Stimulated activated naive CD4-positive, alpha-beta T cell (primary cell): ENCODE measurements at places on chromosomes 3 and 15.

DNA sequence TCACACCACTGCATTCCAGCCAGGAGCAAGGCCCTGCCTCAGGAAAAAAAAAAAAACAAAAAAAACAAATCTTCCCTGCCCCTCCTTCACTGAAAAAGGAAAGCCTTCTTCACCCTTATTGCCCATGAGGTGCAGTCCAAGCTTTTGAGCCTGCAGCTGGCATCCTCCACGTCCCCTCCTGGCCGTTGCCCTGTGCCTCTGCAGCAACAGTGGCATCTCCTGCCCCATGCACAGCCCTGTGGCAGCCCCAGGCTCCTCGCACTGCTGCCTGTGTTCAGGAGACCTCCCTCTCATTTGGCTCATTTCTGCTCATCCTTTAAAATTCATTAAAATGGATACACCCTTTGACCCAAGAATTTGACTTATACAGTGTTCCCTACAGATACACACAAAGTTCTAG, 72.7 kb upstream of the PLXNA1 start:
- no peak for DNase-seq

DNA sequence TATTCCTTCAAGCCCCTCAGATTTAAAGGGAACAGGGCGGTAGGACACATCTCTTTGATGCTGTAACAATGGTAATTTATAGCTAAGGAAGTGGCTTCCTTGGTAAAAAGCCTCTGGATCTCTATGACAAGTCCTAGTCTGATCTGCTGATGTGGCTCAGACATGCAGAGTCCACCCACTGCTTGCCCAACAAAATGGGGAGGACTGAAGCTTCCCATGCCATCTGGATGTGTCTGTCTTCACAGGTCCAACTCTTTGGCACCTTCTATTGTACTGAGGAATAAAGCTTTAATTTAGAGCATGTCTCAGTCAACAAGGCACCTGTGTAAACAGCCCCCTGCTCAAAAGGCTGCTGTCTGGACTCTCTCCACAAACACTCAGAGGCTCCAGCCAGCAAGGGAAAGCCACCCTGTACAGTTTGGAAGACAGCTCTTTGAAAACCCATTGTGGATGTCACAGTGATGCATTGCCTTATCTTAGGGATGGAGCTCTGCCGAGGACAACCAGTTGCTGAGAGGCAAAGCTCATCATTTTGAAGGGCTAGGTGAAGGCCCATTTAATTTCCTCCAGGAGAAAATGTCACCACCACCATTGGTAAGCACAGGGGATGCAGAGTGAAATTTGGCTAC, 348.6 kb upstream of the GRM7 start:
- DNase-seq, result no peak

GRCh38 chr15:54580643-54581042, 602.4 kb downstream of the UNC13C start:
- DNase-seq, result no peak

GRCh38 chr3:36318621-36319200, 61.6 kb upstream of the STAC start:
- no peak for DNase-seq

DNA sequence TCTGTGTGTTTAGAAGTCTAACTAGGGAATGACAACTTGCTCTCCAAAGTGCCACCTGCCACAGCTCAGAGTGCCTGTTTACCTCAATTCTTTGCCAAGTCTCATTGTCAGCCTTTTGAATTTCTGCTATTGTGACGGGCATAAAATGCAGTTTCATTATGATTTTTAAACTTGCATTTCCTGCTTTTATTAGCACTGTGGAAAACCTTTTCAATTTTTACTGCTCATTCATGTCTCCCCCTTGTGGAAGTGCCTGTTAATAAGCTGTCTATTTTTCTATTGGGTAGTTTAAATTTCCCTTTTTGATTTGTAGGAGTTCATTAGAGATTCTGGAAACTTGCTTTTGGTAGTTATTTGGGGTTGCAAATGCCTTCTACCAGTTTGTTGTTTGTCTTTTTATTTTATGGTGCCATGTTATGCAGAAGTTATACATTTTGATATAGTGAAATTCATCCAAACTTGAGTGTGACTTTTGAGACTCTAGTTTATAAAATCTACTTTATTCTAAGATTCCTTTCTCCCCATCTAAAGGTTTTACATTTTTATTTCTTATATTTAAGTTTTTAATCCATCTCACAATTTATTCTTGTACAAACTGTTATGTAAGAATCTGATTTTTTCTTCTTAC, 53.9 kb upstream of the FRMD4B start:
- no peak for DNase-seq

DNA sequence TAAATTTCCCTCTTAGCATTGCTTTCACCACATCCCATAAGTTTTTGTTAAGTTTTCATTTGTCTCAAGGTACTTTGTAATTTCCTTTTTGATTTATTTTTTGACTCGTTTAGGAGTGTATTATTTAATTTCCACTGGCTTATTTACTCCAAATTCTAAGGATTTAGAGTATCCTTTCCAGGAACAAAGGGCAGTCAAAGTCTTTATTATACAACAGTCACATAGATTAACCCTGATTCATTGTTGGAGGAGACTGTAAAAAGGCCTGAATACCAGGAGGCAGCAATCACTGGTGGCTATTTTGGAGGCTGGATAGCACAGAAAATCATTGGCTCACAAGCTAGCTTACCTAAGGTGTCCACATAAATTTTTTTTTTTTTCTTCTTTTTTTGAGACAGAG, 39.9 kb downstream of the OIP5 start:
- DNase-seq, result no peak

- no peak for DNase-seq
Observed at GRCh38 chr15:52292780-52293392, 2.7 kb downstream of the MYO5C start.

GRCh38 chr15:54347082-54347827, 369.0 kb downstream of the UNC13C start:
- no peak for DNase-seq

GRCh38 chr3:149881879-149882278, 68.9 kb downstream of the RNF13 start:
- no peak for DNase-seq

- DNase-seq, result no peak
Observed at GRCh38 chr15:70375586-70375985, 277.9 kb upstream of the TLE3 start.

DNA sequence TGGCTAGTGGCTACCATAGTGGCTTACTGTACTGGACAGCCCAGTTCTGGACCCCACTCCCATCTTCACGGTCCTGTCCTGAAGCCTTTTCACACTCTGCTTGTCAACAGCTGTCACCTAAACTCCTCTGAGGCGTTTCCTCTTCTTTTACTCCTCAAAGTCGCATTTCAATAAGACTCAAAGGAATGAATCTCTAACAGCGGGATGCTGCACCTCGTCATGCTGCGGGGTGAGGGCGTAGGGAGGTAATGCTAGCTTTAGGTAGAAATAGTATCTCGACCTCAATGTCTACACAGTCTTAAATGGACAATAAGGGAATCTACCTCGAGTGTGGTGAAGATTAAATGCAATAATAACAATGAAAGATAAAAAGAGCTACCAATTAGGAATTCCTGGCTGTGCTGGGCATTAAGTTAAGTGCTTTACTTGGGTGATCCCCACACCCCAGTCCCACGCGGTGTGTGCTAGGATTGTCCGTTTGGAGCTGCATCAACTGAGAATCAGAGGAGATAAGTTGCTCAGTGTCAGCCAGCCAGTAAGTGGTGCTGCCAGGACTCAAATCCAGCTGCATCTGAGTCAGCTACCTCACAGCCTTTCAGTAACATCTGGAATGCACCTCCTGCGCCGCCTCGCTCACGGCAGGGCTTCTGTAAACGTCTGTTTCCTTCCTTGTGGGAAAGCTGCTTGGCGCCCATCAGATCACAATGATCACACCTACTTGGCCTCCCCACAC, 14.0 kb downstream of the PLA2G4D start:
- DNase-seq, result no peak

- DNase-seq, result no peak
Observed at GRCh38 chr15:66663664-66664063, 38.4 kb upstream of the SMAD6 start.

GRCh38 chr3:151382671-151383070, 1.9 kb downstream of the P2RY12 start:
- DNase-seq, result no peak

DNA sequence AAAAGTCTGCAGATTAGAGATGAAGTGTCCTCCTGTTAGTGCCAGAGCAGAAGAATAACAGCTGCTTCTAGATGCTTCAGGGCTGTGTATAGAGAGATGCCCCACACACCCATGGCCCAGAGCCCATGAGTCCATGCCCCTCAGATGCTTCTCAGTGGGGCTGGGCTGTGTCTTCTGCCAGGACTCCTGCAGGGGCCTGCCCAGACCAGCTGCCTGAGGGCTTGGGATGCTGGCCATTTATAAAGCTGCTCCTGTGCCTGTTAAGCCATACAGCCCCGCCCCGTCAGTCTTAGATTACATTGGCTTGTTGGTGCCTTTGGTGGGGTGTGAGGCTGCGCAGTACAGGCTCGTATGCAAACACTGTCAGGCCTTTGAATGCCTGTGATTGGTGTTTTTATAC, 318.0 kb upstream of the CTDSPL start:
- DNase-seq, result no peak

GRCh38 chr3:17577796-17578520, 164.5 kb downstream of the TBC1D5 start:
- DNase-seq, result no peak

GRCh38 chr15:49215768-49216739, 46.0 kb downstream of the GALK2 start:
- DNase-seq, result no peak

GRCh38 chr3:114698146-114699105, 404.6 kb downstream of the TIGIT start:
- DNase-seq, result no peak

DNA sequence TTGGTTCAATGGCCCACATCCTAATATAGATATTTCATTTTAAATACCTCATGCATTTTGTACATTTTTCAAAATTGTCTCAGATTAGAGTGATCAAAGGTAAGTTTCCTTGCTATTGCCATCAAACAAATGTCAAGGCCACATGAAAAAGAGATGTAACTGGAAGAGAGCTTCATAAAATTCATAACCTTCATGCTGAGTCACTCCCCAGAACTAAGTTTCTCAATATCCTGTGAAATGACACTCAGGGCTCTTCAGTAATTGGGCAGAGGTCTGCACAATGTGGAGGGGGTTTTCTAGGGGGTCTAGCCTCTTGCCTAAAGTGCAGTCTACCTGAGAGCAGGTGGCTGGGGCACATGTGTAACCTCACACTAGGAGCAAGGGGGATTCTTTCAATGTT, 152.2 kb upstream of the SLC2A2 start:
- DNase-seq, result no peak

- DNase-seq, result no peak
Observed at GRCh38 chr3:191944835-191945234, 483.9 kb downstream of the PYDC2 start.
